ENCODE measurements at places on chromosomes 5 and 9.
A peak's percentile ranks its signal among the peaks of the same experiment; 100 is the strongest.

- no peak for DNase-seq
Observed at GRCh38 chr5:79471556-79471955, 42.4 kb downstream of the HOMER1 start.

DNA sequence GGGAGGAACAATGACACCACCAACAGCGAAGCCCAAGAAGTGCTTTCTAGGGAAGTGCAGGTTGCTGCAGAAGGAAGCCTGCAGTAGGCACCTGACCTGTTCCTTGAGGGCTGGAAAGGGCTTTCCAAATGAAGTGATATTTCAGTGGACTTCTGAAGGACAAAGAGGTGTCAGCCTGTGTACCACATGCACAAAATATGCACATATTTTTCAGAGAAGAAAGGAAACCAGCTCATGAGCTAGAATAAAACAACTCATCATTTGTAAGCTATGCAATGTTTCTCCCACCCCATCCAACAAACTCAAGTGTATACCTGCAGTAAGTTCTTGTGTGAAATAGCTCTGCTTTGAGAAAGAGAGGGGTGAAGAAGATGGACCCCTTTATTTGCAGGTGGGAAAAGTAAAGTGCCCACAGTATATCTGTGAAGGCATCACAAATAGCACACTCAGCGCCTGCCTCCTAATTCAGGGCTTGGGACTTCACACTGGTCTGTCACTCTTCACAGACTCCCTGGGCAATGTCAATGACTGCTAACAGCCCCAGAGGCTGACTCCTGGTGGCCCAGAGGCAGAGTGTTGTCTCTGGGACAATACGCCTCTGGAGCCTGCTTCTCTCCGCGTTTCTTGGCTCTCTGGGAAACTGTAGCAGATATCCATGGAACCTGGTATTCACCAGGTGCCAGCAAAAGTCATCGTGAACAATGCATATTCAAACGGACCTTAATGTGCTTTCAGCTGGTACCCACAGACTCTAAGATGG, 198.1 kb upstream of the EFNA5 start:
- no peak for DNase-seq

DNA sequence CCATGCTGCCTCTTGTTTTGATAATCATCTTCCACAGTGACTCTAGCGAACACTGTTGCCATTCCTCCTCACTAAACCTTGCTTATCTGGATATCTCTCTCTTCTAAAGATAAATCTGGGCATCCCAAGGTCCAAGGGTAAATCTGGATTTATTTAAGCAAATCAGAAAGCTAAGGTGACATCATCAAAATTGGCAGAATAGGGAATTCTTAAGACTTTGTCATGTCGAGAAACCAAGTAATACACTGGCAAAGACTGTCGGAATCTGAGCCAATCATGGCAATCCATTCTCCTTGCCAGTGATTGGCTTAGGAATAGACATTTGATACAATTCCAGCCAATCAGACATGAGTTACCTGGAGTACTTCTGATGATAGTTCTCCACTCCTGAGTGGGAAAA, 362.7 kb upstream of the PTGER4 start:
- DNase-seq: no peak

DNA sequence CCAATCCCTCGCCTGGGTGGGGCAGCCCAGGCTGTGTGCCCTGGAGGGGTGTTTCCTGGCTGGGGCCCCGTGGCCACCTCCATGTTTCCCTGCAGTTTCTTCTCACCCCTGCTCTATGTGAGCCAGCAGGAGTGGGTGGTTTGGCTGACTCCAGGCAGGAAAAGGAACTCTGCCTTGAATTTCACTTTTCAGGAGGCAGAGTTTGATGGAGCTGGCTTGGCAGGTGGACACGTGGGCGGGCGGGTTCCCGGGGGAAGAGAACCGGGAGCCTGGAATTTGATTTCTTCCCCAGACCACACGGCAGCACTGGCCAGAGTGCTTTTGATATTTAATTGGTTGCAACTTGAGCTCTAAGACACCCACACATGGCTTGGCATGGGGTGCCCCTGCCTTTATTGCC, 119.8 kb upstream of the PANK3 start:
- DNase-seq: no peak

DNA sequence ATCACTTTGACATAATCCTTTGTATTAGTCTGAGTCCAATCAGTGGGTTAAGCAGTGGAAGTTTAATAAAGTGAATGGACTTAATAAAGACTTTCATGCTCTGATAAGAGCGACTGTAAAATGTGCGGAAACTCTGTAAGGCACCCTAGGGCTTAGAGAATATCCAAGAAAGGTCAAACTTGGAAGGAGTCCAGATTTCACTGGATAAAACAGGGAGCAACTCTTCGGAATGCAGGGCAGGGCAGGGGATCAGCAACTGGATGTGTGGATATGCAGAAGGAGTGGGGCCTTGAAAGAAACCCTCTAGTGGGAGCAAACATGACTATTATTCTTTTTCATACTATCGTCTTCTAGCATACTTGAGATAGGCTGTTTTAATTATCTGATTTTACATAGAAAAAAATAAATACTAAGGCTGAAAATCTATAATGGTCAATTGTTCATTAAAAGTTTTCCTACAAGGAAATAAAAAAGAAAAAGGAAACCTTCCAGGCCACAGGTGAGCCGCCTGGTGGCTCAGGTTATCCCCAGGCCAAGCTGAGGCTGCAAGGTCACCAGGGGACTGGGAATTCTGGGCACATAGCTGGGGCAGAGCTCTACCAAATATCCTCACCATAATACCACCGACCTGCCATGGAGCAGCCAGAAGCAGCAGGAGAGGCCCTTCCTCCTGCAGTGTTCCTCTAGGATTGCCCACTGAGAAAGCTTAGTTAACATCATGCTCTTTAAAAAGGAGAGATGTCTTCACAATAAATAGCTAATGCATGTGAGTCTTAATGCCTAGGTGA, 46.3 kb upstream of the CCDC112 start:
- DNase-seq: no peak

DNA sequence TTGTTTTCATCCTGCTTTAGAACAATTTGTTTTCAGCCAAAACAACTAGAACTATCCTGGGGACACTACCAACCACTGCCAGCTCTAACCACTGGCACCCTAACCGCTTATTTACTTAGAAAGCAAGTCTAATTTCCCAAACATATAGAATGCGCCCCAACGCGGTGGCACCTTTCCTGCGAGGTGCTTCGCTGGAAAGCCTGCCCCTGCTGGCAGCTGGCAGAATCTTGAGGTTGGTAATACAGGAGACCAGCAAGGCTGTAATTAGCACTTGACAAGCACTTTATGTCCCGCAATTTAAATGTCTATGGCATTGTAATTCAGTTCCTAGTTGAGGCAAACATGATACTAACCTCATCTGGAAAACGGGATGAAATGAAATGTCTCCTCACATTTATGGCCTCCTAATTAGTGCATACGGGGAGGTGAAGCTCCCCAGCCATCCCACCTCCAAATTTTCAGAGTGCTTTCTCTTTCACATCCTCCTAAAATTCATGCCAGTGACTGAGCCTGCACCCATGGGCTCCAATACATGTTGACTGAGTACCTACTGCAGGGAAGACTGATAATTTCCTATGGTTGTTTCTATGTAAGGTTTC, 30.4 kb downstream of the GABBR2 start:
- DNase-seq: no peak

DNA sequence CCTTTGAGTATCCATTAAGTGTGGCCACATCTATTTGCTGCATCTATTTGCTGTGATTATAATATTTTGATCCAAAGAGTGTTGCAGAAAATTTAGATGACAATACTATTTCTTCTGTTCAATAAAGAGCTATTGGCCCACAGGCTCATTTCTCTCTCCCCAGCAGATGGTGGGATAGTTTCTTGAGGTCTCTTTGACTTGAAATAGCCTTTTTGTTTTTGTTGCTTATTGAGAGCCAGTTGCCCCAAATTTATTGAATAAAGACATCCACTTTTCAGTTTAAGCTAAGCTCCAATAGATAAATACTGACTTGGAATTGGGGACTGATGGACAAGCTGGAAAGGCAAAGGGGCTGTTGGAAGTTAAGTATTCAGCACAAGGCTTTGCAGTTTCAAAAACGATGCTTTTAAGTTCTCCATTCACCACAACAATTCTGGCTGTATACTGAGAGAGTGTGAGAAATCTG, 290.1 kb upstream of the MPDZ start:
- DNase-seq: no peak

GRCh38 chr5:111670826-111671492, 86.0 kb downstream of the NREP start:
- no peak for DNase-seq

- DNase-seq: no peak
Observed at GRCh38 chr5:34516686-34517085, 139.4 kb upstream of the RAI14 start.

DNA sequence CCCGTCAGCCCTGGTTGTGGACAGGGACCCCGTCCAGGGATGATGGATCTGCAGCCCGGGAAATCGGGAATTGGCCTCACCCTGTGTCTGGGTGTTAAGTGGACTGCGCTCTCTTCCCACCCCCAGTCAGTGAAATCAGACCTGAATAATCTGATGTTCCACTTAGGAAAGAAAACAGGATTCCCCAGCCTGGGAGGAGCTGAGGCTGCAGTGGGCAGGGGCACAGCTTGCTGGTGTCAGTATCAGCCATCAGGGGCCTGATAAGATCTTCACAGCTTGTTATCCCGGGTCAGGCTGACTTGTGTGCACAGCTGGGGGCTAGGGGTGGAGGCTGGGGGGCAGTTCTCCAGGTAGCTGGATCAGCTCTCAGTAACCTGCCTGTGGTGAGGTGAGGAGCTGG, 29.1 kb downstream of the LMX1B start:
- DNase-seq: no peak

DNA sequence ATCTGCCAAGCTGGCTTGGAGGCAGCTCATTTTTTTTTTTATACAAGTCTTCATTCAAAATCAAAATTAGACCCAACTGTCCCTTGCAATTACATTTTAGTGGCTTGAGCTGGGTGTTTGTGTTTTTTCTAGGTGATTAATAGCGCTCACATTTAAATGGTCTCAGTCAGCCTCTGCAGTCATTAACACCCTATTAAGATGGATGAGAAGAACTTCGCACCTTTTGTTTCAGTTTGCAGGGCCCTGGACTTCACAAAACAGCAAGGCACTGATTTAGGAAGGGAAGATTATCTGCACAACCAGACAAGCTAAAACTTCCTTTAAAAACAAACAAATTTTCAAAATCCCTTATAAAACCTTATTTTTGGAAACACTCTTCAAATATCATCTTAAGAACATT, 374.8 kb downstream of the EFNA5 start:
- DNase-seq: no peak

GRCh38 chr5:122427621-122428020, 115.6 kb downstream of the SNCAIP start:
- DNase-seq: no peak

GRCh38 chr9:124000161-124000783, 11.3 kb upstream of the LHX2 start:
- no peak for DNase-seq

DNA sequence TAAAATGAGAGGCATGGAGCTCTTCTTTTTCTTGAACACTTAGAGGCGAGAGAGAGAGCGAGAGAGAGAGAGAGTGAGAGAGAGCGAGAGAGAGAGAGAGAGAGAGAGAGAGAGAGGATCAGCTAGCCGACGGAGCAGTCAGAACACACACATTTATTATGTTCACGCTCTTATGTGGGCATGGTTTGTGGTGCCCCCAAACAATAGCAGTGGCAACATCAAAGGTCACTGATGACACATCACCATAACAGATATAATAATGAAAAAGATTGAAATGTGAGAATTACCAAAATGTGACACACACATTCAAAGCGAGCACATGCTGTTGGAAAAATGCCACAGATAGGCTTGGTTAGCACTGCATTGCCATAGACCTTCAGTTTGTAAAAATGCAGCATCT, 116.1 kb downstream of the KDM4C start:
- peak; percentile 2 for DNase-seq

DNA sequence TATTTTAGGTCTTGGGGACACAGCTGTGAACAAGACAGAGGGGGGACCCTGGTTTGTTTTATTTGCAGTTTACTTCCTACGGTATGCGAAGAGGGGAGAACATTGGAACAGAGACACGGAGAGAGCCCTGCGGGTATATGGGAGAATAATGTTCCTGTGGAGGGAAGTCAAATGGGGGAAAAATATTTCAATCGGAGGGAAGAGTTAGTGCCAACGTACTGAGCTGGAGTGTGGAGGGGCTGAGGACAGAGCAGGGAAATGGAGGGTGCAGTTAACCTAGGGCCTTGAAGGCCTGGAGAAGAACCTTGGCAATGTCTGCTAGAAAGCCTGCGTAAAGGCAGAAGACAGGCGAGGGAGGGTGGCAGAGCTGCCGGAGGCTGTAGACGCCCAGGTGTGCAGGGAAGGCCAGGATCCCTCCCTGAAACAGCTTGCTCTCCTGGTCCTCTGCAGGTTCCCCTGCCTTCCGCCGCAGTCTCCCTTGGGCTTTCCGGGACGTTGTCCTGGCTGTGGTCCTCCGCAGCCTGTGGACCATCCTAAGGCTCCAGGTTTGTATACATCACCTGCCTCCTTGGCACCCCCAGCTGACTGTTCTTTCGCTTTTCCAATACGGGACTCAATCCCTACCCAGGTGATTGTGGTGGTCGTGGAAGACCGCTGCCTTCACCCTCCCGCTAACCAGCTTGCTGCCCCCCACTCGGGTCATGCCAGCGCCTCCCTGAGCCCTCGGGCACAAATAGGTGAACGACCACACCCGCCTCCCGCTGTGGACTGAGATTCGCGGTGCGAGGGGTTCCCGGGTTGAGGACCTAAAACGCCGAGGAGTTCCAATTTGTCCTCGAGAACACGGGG, 1.9 kb upstream of the RACK1 start:
- DNase-seq: no peak

DNA sequence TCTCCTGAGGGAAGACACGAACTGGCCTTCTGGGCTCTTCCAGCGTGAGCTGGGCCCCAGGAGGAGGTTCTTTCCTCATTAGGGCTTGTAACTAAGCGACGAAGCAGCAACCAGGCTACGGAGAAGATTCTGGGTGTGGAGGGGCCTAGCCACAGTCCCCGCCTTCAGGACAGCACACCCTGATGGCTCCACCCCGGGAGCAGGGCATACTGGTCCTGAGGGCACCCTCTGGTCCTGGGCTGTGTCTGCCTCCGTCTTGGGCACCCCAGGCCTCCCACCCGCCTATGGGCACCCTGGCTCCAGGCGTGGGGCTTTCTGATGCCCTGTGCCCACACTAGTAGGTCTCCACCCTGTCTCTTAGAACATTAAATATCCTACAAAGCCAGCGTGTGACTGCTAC, 136.4 kb downstream of the OLFM1 start:
- no peak for DNase-seq

DNA sequence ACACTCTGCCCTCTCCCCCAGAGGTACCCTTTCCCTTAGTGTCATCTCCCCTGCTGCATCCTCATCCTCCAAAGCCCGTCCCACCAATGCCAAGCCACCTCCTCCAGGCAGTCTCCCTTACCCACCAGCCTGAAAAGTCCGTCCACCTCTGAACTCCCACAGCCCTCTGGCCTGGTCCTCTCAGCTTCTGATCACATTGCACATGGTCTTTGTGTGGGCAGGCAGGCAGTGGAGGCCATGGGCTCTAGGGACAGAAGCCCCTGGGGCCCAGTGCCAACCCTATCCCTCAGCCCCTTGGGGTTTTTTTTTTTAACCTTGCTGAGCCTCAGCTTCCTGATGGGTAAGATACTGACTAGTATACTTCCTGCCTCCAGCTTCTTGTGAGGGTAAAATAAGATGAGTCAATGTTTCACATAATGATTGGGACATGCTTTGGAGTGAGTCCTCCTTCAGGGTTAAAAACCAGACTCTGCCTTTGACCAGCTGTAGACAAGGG, 19.4 kb downstream of the CSF1R start:
- no peak for DNase-seq

- DNase-seq: no peak
Observed at GRCh38 chr9:125767349-125767748, 20.2 kb downstream of the PBX3 start.

GRCh38 chr9:85292261-85292660, 449.5 kb downstream of the AGTPBP1 start:
- DNase-seq: no peak

All from skeletal muscle cell (primary cell).